Nucleus accumbens (tissue), 56 donors: ENCODE measurements at places on chromosomes 13 and 19.
A peak's percentile ranks its signal among the peaks of the same experiment; 100 is the strongest.

GRCh38 chr13:94239135-94239534 lies 240.3 kb downstream of the DCT start:
- no peak for DNase-seq

- DNase-seq, result no peak
Observed at GRCh38 chr13:74661851-74662250, 527.6 kb upstream of the KLF12 start.

GRCh38 chr19:33879818-33880575 lies 83.3 kb downstream of the KCTD15 start:
- no peak for DNase-seq

- no peak for DNase-seq
Observed at GRCh38 chr19:18478545-18479311, 40.8 kb upstream of the ISYNA1 start.

DNA sequence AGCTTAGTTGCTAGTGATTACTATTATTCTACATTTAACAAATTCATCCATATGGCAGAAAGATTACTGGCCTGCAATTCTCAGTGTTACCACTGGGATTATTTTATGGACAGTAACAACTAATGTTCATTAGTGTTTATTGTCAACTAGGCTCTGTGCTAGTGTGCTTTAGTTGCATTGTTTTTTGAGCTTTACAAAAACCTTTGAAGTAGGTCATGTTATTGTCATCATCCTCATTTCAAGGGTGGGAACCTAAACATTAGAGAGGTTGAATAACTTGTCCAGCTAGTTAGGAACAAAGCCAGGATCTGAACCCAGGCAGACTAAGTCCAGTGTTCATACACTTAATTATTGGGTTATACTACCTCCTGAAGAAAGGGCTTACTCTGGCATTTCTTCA lies 27.8 kb upstream of the TDRD3 start:
- DNase-seq, result no peak

DNA sequence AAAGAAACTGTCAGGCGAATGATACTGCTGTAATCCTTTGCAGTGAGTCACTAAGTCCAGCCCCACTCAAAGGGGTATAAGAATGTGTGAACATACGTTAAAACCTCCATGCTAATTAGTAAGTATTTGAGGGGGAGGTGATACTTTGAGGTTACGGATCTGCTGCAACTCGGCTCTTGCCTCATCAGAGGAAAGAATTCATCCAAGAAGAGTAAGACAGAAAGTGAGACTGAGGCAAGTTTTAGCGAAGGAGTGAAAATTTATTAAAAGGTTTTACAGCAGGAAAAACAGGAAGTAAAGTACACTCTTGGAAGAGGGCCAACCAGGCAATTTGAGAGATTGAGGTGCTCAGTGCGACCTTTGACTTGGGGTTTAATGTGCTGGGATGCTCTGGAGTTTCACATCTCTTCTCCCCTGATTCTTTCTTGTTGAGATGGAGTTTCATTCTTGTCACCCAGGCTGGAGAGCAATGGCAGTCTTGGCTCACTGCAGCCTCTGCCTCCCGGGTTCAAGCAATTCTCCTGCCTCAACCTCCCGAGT lies 9.8 kb downstream of the CLEC4M start:
- DNase-seq, result no peak

DNA sequence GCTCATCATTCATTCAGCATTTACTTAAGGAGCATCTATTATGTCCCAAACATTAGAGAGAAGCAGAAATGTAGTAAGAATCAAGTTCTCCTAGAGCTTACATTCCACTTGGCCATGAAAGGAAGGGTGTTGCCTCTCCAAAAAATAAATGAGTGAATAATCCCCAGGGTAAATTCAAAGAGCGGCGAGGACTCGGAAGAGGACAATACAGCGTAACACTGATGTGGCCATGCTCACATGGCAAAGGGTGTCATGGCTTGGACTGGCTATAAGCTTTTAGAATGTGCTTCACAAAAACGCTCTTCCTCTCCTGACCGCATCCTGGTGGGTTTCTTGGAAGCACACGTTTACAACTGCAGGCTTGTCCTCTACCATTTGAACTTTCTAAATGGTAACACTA lies 290.2 kb downstream of the IRS2 start:
- no peak for DNase-seq

- DNase-seq, result no peak
Observed at GRCh38 chr19:47755065-47755761, 9.9 kb downstream of the NOP53 start.

GRCh38 chr13:94216476-94216875 lies 263.0 kb downstream of the DCT start:
- no peak for DNase-seq

DNA sequence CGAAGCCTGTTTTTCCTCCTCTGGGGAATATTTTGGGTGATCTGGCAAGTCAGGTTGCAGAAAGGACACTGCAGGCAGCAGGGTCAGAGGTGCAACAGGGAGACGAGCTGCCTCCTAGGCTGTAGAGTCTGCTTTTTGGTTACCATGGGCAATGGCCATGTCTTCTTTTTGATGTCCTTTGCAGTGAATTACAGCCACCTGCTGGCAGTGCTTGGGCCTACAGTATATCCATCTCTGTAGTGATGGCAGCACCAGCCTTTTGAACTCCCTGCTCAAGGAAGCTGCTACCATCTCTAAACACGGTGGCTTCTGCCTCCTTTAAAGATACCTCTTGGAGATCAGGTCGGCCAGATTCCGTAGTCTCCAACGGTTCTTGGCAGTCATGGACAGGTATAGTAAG lies 73.9 kb downstream of the WTIP start:
- DNase-seq, result no peak

- no peak for DNase-seq
Observed at GRCh38 chr19:54905421-54905802, 536 bp upstream of the NCR1 start.

GRCh38 chr19:35425682-35426081 lies 22.4 kb upstream of the FFAR2 start:
- no peak for DNase-seq

GRCh38 chr13:73544175-73544574 lies 485.4 kb downstream of the KLF5 start:
- DNase-seq, result no peak

GRCh38 chr13:77378662-77379061 lies 51.8 kb upstream of the MYCBP2 start:
- no peak for DNase-seq

- no peak for DNase-seq
Observed at GRCh38 chr19:7595466-7596133, at the start of gene CAMSAP3. CAMSAP3 (plus strand) TSS chr19:7595863; CDS start chr19:7596003, 140 bp downstream.

- no peak for DNase-seq
Observed at GRCh38 chr13:94170145-94170571, 309.3 kb downstream of the DCT start.

DNA sequence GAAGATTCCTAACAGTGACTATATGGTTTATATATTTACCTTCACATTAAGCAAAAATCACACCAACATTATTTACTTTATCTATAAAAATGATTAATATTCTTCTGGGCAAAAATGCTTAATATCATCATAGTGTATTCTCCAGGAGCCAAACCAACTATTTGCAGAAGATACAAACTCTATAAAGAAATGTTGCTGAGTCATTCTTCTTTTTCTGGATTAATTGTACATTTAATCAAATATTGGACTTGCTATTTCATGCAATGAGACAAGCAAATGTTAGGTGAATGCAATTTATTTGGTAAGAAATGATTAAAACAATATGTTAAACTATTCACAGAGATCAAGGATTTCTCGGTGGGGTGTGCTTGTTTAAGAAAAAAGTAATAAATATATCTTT lies 1075.8 kb downstream of the PCDH9 start:
- no peak for DNase-seq

GRCh38 chr19:19649580-19649995 lies 6.1 kb upstream of the GMIP start:
- no peak for DNase-seq

- peak; percentile 73 for DNase-seq
Observed at GRCh38 chr19:2016041-2016807, 710 bp upstream of the BTBD2 start.

GRCh38 chr19:4909156-4909896 lies at the start of gene UHRF1:
UHRF1 (plus strand) TSS chr19:4909501; CDS start chr19:4910886, 1,385 bp downstream.
- DNase-seq, result no peak

DNA sequence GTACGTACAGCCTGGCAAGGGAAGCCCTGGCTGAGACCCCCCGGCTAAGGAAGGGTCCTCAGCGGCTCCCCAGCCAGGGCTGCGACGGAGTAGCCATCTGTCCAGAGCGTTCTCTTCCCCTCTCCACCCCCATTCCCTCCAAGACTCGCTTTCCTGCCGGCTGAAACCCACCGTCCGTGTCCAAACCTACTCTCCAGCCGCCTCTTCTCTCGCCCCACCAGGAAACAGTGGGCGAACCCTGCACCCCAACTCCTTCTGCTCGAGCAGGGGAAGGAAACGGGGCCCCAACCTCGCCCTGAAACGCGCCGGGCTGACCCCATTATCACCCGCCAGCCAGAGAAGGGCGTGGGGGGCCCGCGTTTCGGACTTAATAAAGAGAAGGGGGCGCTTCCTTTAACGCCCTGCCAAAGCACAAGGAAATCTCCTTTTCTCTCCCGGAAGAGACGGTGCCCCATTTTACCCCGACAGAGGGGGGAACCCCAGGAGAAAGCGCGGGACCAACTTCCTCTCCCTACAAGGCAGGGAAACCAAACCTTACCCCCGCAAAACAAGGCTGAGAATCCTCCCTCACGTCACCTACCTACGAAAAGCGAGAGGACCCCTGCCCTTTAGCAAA lies 2.5 kb downstream of the ZC3H4 start:
- DNase-seq, result no peak

GRCh38 chr13:101941095-101941783 lies 460.6 kb downstream of the FGF14 start:
- DNase-seq, result no peak

- no peak for DNase-seq
Observed at GRCh38 chr13:33381906-33382305, 96.4 kb upstream of the STARD13 start.

DNA sequence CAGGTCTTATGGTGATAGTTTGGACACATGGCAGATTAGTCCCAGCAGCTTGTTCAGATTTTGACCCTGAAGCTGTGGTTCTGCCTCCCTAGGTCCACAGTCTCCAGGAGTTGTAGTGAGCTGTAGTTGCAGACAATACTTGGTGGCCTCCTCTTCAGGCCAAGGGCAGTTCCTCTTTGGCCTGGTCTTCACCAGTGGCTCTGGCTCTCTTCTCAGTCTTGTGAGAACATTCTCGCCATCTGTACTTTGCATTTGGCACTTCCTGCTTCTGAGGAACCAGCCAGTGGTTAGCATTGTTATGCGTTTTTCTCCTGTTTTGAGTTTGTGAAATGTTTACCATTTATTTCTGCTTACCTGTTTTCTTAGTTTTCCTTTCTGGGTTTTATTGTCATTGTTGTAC lies 40.7 kb downstream of the PCCA start:
- DNase-seq, result no peak

DNA sequence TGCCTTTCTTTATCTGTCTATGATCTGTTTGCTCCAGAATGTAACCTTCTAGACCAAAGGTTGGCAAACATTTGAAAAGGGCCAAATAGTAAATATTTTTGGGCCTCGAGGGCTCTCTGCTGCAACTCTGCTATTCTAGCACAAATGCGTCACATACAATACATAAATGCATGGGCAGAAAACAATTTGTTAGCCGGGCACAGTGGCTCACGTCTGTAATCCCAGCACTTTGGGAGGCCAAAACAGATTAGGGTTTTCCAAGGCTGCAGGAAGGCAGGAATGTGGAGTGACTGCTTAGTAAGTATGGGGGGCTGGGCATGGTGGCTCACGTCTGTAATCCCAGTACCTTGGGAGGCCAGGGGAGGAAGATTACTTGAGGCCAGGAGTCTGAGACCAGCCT lies 21.9 kb upstream of the EVI5L start:
- DNase-seq, result no peak

DNA sequence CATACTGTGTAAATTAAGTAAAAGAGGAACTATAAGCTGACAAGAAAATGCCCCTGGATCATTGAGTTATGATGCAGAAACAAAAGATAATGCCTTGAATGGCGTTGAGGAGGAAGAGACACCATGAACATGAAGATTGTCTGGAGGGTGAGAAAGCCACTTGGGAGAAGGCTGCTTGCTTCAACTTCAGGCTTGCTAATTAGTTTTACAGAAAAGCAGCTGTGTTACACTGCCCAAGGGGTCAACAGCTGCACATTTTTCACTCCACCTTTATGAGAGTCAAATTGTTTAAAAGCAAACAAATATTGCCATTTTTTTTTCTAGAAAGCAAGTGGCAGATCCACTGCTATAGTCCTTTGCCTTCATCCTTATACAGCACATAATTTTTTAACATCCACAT lies 35.5 kb upstream of the KLF12 start:
- no peak for DNase-seq

DNA sequence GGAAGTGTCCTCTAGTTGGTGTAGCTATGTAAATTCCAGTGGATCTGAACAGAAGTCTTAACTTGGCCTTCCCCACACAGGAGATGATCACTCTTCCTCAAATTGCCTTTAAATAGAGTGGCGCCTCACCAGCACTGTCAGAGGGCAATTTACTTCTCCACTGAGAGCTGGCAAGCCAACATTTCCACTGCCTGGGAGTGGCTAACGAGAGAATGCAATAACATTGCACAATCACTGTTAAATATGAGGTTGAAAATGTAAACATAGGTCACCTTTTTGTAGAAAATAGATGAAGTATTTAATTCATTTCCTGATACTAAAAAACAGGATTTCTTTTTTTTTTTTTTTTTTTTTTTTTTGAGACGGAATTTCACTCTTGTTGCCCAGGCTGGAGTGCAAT lies 55.4 kb upstream of the UBL3 start:
- no peak for DNase-seq

DNA sequence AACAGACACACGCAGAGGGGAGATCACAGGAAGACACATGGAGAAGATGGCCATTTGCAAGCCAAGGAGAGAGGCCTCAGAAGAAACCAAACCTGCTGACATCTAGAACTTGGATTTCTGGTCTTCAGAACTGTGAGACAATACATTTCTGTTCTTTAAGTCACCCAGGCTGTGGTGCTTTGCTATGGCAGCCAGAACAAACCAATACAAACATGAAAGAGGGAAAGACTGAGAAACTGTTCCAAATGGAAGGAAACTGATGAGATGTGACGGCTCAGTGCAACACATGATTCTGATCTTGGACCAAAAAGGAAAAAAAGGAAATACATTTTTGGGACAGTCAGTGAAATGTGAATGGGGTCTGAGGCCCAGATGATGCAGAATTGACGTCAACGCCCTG lies 30.2 kb upstream of the SACS start:
- DNase-seq, result no peak

GRCh38 chr13:45219123-45219891 lies 18.5 kb upstream of the KCTD4 start:
- no peak for DNase-seq
